Stimulated activated CD4-positive, alpha-beta T cell treated with anti-CD3 and anti-CD28 coated beads, Interleukin-1b, Interleukin-23, amount 100 ng/mL, for 24 hours (primary cell): ENCODE measurements at places on chromosomes 11 and 22.

- no peak for DNase-seq
These were observed 15.4 kb upstream of the TUBA8 start for GRCh38 chr22:18095101-18095805.

- no peak for DNase-seq
These were observed at the start of gene ARRB1 for GRCh38 chr11:75351541-75351790. Gene ARRB1, minus strand, starts transcription at chr11:75351661. Its CDS starts 54 bp downstream, at chr11:75351607.

DNA sequence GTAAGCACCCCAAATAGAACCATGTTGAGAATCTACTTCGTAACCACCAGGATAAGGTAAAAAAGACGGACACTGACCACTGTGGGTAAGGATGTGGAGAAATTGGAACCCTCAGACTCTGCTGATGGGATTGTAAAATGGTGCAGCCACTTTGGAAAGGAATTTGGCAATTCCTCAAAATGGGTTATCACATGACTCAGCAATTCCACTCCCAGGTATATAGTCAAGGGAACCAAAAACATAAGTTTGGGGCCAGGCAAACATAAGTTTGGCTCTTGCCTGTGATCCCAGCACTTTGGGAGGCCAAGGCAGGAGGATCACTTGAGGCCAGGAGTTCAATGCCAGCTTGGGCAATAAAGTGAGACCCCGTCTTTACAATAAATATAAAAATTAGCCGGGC is 5.1 kb upstream of the CABP2 start:
- DNase-seq: no peak

DNA sequence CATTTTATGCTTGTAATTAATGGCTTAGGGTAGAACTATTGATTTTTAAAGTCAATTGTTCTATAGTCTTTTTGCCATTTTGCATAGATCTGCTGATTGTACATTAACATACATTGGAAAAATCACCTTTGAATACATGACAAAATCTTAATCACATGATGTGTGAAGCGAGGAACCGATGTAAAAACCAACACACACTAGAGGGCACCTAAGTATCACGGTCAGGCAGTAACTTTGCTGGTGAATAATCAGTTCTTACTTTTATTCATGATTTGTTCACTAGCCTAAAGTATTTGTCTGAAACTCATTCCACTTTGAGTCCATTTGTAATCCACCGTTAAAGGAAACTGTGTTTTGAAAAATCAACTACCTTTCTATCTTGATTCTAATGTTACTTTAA is 28.2 kb downstream of the JHY start:
- DNase-seq: no peak

DNA sequence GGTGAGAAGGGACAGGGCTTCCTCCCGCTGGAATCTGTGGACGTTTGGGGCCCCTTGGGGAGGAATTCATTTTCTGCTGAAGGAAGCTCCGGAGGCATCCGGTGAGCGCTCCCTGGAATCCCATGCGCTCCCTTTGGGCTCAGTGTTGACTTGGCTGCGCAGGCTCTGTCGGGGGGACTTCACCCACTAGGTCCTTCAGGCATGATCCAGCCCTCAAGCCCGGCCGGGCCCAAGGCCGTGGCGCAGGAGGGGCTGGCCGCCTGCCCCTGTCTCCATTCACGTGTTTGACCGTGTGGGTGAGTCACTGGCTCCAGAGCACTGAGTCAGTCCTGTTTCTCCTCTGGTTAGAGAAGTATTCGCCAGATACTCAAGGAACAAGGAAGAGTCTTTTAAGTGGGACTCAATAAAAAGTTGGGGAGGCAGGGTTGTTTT is 1.4 kb downstream of the CTTN start:
- no peak for DNase-seq

DNA sequence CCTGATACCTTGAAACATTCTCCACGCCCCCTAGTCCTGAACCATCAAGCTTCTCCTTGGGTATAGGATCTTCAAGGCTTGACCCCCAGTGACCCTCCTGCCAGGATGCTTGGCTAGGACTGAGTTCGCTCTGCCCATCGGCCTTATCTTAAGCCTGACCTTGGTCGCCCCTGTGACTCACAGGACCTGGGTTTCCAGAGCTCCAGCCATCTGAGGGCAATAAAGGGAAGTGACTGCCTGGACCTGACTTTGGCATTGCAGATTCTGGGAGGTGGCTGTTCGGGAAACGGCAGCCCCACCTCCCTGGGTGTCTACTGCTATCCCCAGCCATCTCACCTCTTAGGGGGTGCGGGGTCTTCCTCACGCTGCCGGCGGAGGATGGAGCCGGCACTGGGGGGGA is 15.4 kb downstream of the CARD10 start:
- no peak for DNase-seq

- no peak for DNase-seq
These were observed 21.6 kb downstream of the RTN4R start for GRCh38 chr22:20246368-20247009.

DNA sequence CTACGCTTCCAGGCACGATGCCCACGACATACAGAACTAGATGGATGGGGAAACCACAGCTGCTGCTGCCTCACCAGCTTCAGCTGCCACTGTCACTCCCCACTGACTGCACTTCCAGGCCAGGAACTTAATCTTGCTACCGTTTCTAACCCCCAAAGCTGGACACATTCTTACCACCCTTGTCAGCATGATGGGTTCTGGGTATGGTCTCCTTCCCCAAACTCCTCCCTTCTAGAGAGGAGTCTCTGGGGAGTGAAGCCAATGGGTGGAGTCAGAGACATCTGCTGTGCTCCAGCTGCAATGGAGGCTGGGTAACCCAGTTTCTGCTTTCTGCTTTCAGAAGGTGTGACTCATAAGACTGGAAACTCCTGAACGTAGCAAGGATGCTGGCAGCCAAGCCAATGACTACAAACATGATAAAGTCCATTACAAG is 87.0 kb upstream of the THY1 start:
- DNase-seq: no peak

- no peak for DNase-seq
These were observed 1.4 kb downstream of the MDK start for GRCh38 chr11:46382646-46383403.

DNA sequence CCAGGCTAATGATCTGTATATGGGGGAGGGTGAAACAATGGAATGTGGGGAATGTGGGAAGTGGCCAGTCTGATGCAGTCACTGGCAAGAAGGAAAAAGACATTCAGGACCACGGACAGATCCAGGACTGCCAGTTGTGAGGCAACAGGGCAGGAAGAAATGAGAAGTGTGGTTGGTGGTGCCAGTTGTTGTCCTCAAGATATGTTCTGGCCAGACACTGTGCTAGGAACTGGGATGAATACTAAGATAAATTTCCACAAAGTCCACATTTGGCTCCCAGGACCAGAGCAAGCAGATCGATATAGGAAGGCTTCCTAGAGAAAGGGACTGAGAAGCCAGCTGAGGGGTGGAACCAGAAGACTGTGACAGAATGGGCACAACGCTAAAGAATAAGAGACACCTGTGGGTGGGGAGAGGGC is 6.8 kb upstream of the TPBGL start:
- DNase-seq: no peak

- no peak for DNase-seq
These were observed 398 bp upstream of the CRACR2B start for GRCh38 chr11:827146-827896.

DNA sequence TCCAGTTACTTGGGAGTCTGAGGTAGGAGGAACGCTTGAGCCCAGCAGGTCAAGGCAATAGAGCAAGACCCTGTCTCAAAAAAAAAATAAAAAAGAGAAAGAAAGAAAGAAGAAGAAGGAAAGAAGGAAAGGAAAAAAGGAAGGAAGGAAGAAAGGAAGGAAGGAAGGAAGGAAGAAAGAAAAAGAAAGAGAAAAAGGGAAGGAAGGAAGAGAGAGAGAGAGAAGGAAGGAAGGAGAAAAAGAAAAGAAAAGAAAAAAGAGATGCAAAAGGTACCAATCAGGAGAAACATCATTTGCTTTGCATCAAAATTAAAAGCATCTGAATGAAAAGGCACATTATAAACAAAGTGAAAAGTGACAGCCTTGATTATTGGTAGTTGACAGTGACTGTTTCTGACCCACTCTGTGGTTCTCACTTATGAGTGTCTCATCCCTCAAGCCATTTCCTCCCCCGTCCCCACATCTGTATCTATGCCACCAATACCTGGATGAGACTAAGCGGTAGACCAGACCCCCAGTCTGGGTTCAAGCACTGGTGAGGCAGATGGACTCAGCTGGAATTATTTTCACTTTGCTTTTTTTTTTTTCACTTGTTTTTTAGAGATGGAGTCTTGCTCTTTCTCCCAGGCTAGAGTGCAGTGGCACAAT is 33.0 kb upstream of the XBP1 start:
- no peak for DNase-seq

DNA sequence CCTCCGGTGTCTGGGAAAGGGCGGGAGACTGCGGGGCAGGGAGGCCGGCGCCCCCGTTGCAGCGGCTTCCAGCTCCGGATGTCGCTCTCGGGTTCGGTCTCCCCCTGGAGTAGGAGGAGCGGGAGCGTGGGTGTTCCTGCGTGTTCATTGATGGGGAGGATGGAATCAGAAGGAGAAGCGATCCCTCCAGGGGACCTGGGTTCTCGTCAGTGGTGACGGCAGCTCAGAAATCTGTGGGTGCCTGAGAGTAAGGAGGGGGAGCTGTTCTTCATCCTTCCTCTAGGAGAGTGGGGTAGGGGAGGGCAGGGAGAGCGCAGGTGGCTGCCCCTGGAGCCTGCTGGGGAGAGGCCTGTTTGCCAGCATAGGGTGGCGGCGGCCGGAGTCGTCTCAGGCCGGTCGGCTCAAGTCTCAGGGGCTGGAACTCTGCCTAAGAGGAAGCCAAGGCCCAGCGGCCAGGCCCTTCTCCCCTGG is 1.1 kb downstream of the UBASH3B start:
- DNase-seq: no peak

DNA sequence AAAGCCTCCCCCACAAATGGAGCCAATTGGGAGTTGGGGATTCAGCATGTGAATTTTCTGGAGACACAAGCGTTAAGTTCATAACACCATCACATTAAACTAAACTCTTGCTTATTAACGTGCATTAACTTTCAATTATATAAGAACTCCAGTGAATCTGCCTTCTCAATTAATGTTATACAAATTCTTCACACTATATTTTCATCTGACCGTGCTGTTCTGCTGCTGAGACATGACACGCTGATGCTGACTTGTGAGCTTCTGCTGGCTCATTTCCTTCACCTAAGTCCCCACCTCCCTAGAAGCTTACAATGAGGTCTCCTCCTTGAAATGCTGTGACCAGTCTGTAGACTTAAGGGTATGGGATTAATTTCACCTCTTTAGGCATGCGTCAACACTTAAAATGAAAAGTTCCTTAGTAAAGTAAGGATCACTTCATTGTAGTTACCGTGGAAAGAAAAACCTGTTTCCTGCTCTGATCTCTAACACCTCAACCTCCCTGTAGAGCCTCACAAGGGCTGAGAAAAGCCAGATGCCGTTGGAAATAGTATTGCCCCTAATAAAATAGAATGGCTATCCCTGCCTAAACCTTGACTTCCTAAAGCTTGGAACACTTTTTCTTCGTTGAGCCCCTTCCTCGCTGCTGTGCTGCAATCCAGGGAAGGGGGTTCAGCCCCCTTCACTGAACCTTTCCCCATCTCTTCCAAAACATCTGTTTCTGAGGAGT is 2.2 kb downstream of the HBG2 start:
- DNase-seq: no peak

DNA sequence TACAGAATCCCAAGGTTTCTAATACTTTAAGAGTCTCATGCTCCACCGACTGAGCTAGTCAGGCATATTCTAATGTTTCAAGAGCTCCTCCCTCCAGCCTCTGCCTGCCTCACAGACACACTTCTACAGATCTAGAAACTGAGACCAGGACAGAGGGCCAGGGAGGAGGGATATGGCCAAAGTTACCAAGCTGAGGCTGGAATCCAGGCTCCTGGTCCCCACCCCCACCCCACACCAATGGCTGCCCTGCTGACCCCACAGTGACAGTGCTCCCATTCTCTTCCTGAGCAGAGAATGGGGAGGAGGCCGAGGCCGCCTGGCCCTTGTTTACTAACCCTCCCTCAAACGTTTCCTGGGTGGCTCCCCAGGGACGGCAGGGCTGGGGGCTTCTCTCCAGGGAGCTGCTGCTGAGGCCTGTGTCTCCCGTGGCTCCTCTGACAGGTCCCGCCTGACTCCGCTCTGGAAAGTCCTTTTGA is 2.2 kb downstream of the PLEKHB1 start:
- DNase-seq: no peak

DNA sequence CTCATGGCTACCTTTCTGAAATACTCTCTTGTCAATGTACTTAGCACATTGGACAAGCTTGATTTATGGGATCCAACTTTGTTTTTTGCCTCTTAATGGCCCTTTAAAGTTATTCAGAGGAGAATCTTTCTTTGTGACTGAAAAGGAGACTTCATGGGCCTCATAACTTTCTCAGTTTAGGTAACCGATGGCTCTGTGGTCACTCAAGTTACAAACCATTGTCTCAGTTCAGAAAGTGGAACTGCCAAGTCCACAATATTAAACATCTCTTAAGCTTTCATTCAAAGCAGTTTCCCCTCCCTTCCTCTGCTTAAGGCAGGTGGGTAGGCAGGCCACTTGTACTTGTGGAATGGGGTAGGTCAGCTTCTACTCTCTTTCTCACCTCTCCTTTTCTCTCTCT is 12.3 kb upstream of the ARL14EP start:
- no peak for DNase-seq

DNA sequence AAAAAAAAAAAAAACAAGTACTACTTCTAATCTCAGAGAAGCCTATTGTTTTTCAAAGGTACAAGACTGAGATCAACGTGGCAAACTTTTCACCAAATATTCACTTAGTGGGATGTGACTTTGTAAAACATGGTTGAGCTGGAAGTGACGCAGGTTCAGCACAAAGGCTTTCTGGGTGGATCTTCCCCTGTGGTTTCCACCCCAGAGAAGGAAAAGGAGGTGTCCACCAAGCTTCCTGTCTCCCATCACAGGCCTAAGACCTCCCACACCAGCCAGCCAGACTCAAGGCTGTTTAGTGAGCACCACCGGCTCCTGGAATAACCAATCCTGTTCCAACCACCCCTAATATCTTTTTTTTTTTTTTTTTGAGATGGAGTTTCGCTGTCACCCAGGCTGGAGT is 5.7 kb downstream of the TMEM184B start:
- DNase-seq: no peak

- DNase-seq: no peak
These were observed 22.4 kb downstream of the CCDC82 start for GRCh38 chr11:96367342-96367741.

- DNase-seq: no peak
These were observed 497.5 kb downstream of the TBC1D22A start for GRCh38 chr22:47259990-47260389.

DNA sequence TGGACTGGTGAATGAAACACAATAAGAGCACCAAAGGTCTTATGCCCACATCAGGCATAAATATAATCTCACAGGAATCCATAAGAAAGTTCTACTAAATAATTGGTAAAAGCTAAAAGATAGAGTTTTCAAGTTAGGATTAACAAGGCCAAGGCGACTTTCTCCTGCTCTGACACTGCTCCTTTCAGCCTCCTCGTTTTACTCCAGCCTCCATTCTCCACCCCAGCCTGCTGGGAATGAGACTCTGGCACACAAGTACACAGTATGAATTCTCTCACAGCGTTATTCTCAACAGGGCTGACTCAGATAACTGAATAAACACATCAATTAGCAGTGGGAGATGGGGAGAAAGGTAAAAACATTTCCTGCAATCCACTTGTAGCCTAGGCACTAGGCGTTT is 94.9 kb downstream of the APOL5 start:
- DNase-seq: no peak

- DNase-seq: no peak
These were observed 109.4 kb upstream of the ANO1 start for GRCh38 chr11:69968396-69969347.
